ENCODE measurements at places on chromosomes 5 and 9. TPM values are rescaled to one million over a fixed set of nuclear protein-coding genes. Genes with fewer than 3 reads are reported as not detected.

- H3K27me3 ChIP-seq = no peaks in the 10 kb centered on the region
- no peak for DNase-seq
- no peak overlapping the region for H3K27ac ChIP-seq
- no peak overlapping the region for H3K4me3 ChIP-seq
Observed at GRCh38 chr5:3303777-3304176, 291.9 kb upstream of the IRX1 start.

TAF11L5 gene
- not detected for total RNA-seq

DNA sequence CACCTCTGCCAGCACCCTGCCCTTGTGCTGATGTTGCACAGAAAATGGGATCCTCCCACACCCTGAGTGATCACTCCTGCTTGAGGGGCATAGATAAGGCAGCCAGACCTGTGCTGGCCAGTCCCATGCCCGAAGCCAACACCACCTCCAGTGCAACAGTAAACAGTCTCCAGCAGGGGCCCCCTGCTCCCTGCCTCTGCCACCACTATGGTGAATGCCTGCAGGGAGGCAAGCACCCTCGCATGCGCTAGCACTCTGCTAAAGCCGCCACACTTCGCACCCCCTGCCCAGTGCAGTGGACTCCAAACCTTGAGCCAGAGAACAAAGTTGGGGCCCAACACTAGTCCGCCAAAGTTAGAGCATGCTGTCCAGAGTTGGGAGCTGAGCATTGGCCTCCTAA is 118.7 kb downstream of the PJA2 start:
- H3K27me3 ChIP-seq = no peaks in the 10 kb centered on the region
- no peak overlapping the region for H3K27ac ChIP-seq
- no peaks in the 10 kb centered on the region for H3K36me3 ChIP-seq

ATOSB gene
- total RNA-seq = 19.6 TPM

RGS7BP gene
- total RNA-seq = 3.1 TPM

DNA sequence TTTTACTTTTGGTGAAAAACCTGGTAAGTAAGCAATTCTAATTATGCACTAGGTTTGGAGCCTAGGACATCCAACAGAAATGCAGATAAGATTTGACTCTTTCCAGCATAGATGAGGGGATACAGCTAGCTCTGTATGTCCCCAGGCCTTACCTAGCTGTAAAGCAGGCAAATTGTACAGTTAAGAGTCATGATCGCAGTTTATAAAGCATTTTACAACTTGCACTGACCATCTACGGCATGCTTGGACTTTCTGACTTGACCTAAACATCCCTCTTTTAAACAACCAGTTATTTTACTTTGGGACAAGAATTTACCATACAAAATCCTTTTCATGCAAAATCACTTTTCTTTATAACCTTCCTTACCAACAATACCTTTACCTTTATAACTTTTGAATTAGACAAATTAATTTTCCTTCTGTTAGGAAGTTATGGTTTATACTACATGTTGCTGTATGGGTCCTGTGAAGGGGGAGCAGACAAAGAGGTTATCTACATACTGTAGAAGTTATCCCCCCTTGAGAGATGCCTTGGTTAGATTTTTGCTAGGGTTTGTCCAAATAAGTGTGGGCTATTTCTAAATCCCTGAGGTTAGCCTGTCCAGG is 36.8 kb downstream of the FGD3 start:
- no peak overlapping the region for H3K4me3 ChIP-seq
- peaks cover 4% of the 10 kb centered on the region for H3K4me1 ChIP-seq
- no peaks in the 10 kb centered on the region for H3K27me3 ChIP-seq
- H3K27ac ChIP-seq = no peak overlapping the region

OTULINL gene
- total RNA-seq = 11.3 TPM

- no peak overlapping the region for H3K27ac ChIP-seq
- H3K4me3 ChIP-seq = no peak overlapping the region
- no peaks in the 10 kb centered on the region for H3K4me1 ChIP-seq
- no peak for DNase-seq
- no peaks in the 10 kb centered on the region for H3K36me3 ChIP-seq
- H3K27me3 ChIP-seq = no peaks in the 10 kb centered on the region
Observed at GRCh38 chr9:135600296-135600817, 38.8 kb downstream of the PAEP start.

GRCh38 chr5:100595152-100595811 is 60.1 kb downstream of the FAM174A start:
- DNase-seq = no peak
- H3K36me3 ChIP-seq = no peaks in the 10 kb centered on the region
- H3K4me3 ChIP-seq = no peak overlapping the region
- no peaks in the 10 kb centered on the region for H3K27me3 ChIP-seq
- H3K4me1 ChIP-seq = no peaks in the 10 kb centered on the region

DNA sequence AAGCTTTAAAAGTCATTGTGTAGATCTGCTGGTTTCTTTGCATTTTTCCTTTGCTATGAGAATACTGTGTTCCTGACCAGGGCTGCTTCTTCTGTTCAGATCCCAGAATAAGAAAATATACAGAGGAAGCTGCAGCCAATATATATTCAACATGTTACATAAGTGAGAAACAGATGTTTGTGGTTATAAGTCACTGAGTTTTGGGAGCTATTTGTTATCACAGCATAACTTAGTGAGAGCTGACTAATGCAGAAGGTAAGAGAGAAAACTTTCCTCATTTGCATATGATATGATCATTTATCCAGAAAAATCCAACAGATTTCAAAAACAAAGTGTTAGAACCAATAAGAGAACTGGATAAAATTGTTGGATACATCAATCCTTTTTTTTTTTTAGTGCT is 136.3 kb upstream of the NR3C1 start:
- no peaks in the 10 kb centered on the region for H3K36me3 ChIP-seq
- no peaks in the 10 kb centered on the region for H3K4me1 ChIP-seq
- H3K27ac ChIP-seq = no peak overlapping the region
- no peaks in the 10 kb centered on the region for H3K27me3 ChIP-seq

DNA sequence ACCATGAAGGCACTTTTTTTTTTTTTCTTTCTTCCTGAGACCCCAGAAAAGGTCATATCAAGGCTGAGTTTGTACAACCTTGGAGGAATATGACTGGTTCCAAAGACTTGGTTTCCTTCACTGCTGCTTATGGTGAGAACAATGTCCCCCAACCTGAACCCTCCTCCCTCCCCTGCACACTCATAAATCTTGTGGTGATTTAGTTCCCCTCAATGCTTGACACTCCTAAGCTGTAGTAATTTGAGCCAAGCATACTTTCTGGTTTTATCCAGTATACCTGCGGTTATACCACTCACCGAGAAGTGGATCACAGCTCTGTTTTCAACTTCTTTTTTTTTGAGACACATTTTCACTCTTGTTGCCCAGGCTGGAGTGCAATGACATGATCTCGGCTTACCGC is 149.9 kb upstream of the KLF4 start:
- H3K36me3 ChIP-seq = no peaks in the 10 kb centered on the region
- H3K27me3 ChIP-seq = no peaks in the 10 kb centered on the region
- no peak overlapping the region for H3K4me3 ChIP-seq
- H3K27ac ChIP-seq = peak overlapping the region; percentile 90

- H3K27me3 ChIP-seq = no peaks in the 10 kb centered on the region
- H3K36me3 ChIP-seq = no peaks in the 10 kb centered on the region
- no peak overlapping the region for H3K4me3 ChIP-seq
- H3K27ac ChIP-seq = peak overlapping the region; percentile 16
Observed at GRCh38 chr9:2662496-2662895, 40.9 kb downstream of the VLDLR start.

DNA sequence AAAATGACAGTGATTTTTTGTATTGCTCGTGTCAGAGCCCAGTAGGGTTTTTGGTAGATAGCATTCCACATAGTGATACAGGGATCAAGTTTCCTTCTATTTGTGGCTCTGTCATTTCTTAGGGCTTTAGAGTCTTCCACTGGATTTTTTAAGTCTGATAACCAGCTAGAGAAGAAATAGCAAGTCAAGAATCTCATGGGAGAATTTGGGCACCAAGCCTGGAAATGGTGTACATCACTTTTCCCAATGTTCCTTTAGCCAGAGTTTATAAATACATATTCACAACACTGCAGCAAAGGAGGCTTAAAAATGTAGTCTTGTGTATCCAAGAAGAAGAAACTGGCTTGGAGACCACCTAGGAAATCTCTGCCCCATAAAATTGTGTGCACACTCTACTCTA is 647.1 kb upstream of the KLF4 start:
- H3K4me1 ChIP-seq = peaks cover 2% of the 10 kb centered on the region
- H3K27me3 ChIP-seq = no peaks in the 10 kb centered on the region
- no peak overlapping the region for H3K27ac ChIP-seq
- no peaks in the 10 kb centered on the region for H3K36me3 ChIP-seq

- H3K27ac ChIP-seq = no peak overlapping the region
- no peak for DNase-seq
- H3K36me3 ChIP-seq = no peaks in the 10 kb centered on the region
- H3K4me3 ChIP-seq = no peak overlapping the region
- no peaks in the 10 kb centered on the region for H3K27me3 ChIP-seq
Observed at GRCh38 chr5:10475931-10476676, 34.4 kb downstream of the ROPN1L start.

FAM153A gene
- total RNA-seq = 104 TPM

PRUNE2 gene
- 15.8 TPM for total RNA-seq

DNA sequence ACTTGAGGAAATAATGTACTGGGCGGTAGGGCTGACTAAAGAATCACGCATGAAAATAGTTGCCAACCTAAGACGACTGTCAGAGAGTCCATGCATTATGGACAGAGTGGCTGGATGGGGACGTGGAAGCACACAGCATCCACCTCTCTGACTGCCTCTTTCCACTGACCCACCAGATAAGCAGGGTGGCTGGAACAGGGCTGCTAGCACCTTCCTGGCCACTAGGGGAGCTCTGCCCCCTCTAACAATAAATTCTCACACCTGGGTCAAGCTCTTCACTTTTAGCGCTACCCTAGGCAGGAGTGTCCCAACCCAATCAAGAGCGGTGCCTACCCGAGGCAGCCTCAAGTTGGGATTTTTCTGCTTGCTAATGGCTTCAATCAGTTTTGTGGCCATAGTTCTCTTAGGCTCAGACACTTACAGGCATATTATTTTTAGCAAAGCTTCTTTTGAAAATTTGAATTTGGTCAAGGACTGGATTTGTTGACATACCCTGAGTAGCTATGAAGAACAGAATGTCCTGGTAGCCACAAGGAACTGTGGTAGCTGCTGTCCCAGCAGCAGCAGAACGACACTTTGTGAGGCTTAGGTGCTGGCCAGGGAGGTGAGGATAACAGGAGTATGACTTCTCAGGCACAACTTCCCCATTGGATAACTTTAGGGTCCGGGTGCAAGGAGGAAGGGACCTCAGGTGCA is 6.9 kb upstream of the TPM2 start:
- peak; percentile 69 for DNase-seq
- no peaks in the 10 kb centered on the region for H3K36me3 ChIP-seq
- peak overlapping the region; percentile 57 for H3K27ac ChIP-seq
- H3K4me3 ChIP-seq = no peak overlapping the region
- no peaks in the 10 kb centered on the region for H3K27me3 ChIP-seq
- peaks cover 9% of the 10 kb centered on the region for H3K4me1 ChIP-seq

FCN1 gene
- 0.19 TPM for total RNA-seq

PDCD1LG2 gene
- 0.81 TPM for total RNA-seq

DNA sequence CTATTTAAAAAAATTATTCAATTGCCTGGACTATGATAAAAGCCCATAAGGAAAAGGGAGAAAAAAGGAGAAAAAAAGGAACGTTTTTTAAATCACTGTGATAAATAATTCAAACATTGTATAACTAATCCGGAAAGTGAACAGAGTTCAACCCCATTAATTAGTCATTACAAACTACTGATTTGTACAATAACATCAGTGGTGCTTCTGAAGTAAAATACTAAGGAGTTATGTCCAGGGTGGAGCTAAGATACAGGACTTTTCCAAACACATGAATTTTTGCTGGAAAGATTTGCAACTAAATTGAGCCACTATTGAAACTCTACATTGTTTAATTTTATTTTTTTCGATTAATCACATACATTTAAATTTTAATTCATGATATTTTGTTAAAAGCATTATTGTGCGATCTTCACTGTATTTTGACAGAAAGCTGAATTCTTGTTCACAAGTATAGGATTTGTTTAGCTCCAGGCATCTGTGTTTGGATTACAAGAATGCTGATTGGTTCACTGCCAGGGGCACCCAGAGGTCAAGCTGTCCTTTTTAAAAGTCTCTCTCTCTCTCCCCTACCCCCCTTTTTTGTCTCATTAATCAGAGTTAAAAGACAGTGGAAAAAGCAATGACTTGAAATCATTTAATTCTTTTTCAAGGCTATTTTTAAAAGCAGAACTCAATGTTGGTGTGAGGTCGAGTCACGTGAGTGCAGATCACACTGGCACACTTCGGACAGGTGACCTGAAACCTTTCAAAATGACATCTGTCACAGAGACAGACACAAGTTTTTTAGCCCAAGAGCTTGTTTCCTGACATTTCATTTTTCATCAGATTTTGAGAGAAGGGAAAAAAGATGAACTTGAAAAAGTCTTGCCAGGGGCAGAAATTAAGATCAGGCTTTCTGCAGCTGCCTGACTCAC is 387.3 kb downstream of the NR2F1-AS1 start:
- no peaks in the 10 kb centered on the region for H3K36me3 ChIP-seq
- H3K27me3 ChIP-seq = no peaks in the 10 kb centered on the region
- no peak for DNase-seq
- no peak overlapping the region for H3K27ac ChIP-seq
- no peak overlapping the region for H3K4me3 ChIP-seq

- H3K4me3 ChIP-seq = no peak overlapping the region
- no peak overlapping the region for H3K27ac ChIP-seq
- no peak for DNase-seq
- no peaks in the 10 kb centered on the region for H3K36me3 ChIP-seq
- no peaks in the 10 kb centered on the region for H3K27me3 ChIP-seq
- H3K4me1 ChIP-seq = no peaks in the 10 kb centered on the region
Observed at GRCh38 chr5:146620031-146620668, 104.2 kb upstream of the GPR151 start.

GPR151 gene
- total RNA-seq = not detected

- DNase-seq = no peak
- no peak overlapping the region for H3K4me3 ChIP-seq
- no peaks in the 10 kb centered on the region for H3K27me3 ChIP-seq
- H3K36me3 ChIP-seq = no peaks in the 10 kb centered on the region
- no peaks in the 10 kb centered on the region for H3K4me1 ChIP-seq
- no peak overlapping the region for H3K27ac ChIP-seq
Observed at GRCh38 chr9:98326459-98327248, 71.2 kb upstream of the TBC1D2 start.

DNA sequence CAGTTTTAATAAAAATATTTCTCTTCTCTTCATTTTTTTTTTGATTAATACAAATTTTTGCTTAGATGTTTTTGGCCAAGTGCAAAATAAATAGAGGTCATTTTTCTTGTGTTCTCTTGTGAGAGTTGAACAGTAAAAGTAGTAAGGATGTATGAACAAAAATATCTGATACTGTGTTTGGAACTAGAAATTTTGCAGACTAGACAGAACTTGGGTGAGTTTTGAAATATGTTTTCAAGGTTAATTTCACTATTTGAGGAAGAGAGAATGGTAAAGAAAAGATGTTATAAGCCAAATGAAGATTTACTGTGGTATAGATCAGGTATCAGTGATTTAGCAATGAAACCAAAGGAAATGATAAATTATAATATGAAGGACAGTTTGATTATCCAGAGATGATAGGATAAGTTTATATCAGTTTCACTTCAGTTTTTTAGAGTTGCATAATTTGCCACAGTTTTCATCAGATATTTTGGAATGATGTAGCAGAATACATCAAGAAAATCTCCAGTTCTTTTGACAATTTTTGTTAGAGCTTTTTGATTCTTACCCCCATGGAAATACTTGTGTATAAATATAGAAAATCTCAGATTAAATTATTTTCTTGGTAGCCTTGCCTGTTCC is 147.9 kb upstream of the VCAN start:
- no peaks in the 10 kb centered on the region for H3K27me3 ChIP-seq
- no peak overlapping the region for H3K4me3 ChIP-seq
- DNase-seq = no peak
- no peak overlapping the region for H3K27ac ChIP-seq
- no peaks in the 10 kb centered on the region for H3K4me1 ChIP-seq

Measured in testis (tissue), 5 donors.